ENCODE measurements at places on chromosomes 7 and 10.

- no peak overlapping the region for H3K4me3 ChIP-seq
- no peaks in the 10 kb centered on the region for H3K36me3 ChIP-seq
- peak; percentile 48 for DNase-seq
- H3K27me3 ChIP-seq = no peaks in the 10 kb centered on the region
Observed at GRCh38 chr7:47378728-47379395, 203.0 kb downstream of the TNS3 start.

DNA sequence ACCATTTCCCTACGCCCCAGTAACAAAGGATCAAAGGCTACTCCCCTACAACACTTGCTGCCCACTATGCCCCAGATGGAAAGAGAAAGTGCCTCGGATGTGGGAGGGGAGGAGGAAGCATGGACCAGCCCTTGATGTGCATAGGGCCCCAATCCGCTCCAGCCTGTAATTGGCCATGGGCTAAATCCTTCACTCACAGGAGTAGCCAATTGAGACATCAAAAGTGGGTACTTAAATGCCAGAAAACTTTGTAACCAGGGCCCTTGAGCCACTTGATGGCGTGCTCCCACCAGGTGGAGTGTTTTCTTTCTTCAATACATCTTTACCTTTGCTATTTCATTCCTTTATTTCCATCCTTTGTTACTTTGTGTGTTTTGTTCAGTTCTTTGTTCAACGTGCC, 500.5 kb upstream of the LRRN3 start:
- H3K4me1 ChIP-seq = no peaks in the 10 kb centered on the region
- H3K36me3 ChIP-seq = no peaks in the 10 kb centered on the region
- no peak overlapping the region for H3K4me3 ChIP-seq

DNA sequence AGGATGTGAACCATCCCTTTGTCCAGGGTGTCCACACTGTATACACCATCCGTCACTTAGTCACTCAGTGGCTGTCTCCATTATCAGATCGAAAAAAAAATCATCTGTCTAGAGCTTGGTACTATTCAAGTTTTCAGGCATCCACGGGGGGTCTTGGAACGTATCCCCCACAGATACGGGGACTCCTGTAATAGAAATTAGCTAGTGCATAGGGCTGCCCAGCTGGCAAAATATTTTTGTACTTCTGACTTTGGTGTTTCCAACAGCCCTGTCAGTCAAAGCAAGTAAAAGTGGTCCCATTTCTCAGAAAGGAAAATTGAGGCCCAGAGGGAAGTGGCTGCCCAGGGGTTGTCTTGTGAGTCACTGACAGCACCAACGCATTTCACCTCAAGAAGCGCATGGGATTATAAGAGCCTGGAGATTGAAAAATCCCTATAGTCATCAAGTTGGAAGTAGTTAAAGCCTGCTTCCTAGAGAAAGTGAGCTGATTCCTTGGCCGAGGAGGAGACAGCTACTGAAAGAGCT, 52.1 kb upstream of the SLC29A3 start:
- H3K27me3 ChIP-seq = no peaks in the 10 kb centered on the region
- H3K4me3 ChIP-seq = no peak overlapping the region
- no peaks in the 10 kb centered on the region for H3K36me3 ChIP-seq
- H3K27ac ChIP-seq = no peak overlapping the region
- DNase-seq = no peak

DNA sequence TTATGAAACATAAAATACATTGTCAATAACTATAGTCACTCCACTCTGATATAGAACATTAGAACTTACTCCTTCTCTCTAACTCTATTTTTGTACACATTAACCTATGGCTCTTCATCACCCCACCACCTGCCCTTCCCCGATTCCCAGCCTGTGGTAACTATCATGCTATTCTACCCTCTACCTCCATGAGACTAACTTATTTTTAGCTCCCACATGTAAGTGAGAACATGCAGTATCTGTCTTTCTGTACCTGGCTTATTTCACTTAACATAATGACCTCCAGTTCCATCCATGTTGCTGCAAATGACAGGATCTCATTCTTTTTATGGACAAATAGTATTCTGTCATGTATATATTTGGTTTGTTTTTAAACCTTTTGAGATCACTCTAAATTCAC, 8.8 kb upstream of the NOD1 start:
- H3K36me3 ChIP-seq = no peaks in the 10 kb centered on the region
- no peak for DNase-seq
- no peaks in the 10 kb centered on the region for H3K4me1 ChIP-seq
- H3K27ac ChIP-seq = no peak overlapping the region
- H3K4me3 ChIP-seq = no peak overlapping the region
- H3K27me3 ChIP-seq = no peaks in the 10 kb centered on the region

DNA sequence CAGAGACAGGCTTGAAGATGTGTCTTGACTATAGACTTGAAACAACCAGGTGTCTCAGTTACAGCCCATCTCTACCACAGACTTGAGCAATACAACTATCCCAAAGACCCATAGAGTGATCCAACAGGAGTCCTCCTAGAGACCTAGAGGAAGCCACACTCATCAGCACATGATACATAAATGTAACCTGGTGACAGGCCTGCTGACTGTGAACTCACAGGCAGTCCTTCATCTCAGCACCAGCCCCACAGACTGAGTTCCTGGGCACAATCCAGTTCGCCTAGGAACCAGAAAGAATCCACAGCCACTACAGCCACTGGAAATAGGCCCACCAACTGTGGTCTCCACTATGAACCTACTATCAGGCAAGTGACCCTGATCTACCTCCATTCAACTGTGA, 121.3 kb downstream of the MACC1 start:
- H3K27ac ChIP-seq = peak overlapping the region; percentile 29
- no peaks in the 10 kb centered on the region for H3K4me1 ChIP-seq
- H3K4me3 ChIP-seq = no peak overlapping the region
- no peaks in the 10 kb centered on the region for H3K36me3 ChIP-seq

- no peaks in the 10 kb centered on the region for H3K36me3 ChIP-seq
- H3K4me3 ChIP-seq = peak overlapping the region; percentile 67
Observed at GRCh38 chr10:110005719-110006118, 2.1 kb upstream of the ADD3 start.

GRCh38 chr7:48213226-48213625, 42.0 kb downstream of the ABCA13 start:
- no peaks in the 10 kb centered on the region for H3K27me3 ChIP-seq
- no peak overlapping the region for H3K27ac ChIP-seq
- H3K4me1 ChIP-seq = no peaks in the 10 kb centered on the region

- H3K4me1 ChIP-seq = no peaks in the 10 kb centered on the region
- H3K4me3 ChIP-seq = no peak overlapping the region
- H3K27me3 ChIP-seq = peaks cover 19% of the 10 kb centered on the region
- no peak for DNase-seq
Observed at GRCh38 chr10:125625586-125625985, 57.4 kb downstream of the TEX36 start.

GRCh38 chr10:22646388-22646853, 68.0 kb downstream of the PIP4K2A start:
- H3K4me1 ChIP-seq = peaks cover 29% of the 10 kb centered on the region
- H3K36me3 ChIP-seq = no peaks in the 10 kb centered on the region
- DNase-seq = no peak
- no peak overlapping the region for H3K4me3 ChIP-seq
- H3K27me3 ChIP-seq = no peaks in the 10 kb centered on the region

DNA sequence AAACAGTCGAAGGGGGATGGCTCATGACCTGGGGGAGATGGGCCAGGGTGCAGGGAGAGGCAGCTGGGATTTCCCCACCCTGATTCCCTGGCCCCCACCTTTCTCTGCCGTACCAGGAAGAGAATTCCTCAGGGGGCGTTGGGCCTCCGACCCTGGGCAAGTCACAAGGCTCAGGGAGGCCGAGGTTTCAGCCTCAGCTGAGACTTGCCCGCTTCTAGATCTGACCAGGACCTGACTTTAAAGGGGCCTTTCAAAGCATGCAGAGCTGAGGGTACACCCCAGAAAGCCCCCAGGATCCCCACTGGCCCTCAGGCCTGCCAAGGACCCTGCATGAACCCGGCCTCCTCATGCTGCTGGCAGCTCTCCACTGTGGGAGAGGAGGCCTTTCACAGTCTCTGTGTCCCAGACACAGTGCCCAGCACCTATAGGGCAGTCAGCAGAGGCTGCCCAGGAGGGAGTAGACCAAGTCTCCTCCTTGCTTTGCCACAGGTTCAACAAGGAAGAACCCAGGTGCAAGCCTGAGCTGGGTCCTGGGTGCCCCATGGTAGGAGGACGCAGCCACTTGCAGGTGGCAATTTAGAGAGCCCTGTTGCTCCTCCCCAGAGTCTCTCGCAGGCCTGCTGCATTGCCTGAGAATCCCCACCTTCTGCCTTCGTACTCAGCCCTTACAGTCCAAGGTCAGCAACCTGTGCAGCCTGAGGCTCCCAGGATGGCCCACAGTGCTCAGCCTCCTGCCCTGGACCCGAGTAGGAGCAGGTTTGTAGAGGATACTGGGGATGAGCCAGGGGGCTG, 89.3 kb downstream of the CHST15 start:
- H3K4me1 ChIP-seq = peaks cover 3% of the 10 kb centered on the region
- no peak overlapping the region for H3K4me3 ChIP-seq
- H3K27me3 ChIP-seq = no peaks in the 10 kb centered on the region
- H3K27ac ChIP-seq = no peak overlapping the region
- peak; percentile 75 for DNase-seq

DNA sequence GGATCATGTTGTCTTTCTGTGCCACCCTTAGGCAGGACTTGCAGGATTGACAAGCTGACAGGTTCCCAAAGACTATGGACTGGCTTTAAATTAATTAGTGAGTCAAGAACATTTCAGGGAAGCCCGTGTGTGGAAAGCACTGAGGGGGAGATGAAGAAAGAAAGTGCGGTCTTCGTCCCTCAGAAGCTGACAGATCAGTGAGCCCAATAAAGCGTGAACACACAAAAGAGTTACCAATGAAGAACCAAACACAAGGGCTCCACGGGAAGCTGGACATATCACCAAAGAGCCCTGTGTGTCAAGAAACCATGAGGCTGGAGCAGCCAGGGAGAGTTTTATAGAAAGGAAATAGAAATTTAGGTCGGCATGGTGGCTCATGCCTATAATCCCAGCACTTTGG, 725.8 kb downstream of the PARD3 start:
- no peaks in the 10 kb centered on the region for H3K27me3 ChIP-seq
- no peaks in the 10 kb centered on the region for H3K4me1 ChIP-seq
- no peak overlapping the region for H3K27ac ChIP-seq
- H3K4me3 ChIP-seq = no peak overlapping the region
- no peak for DNase-seq

- H3K27ac ChIP-seq = no peak overlapping the region
- H3K4me3 ChIP-seq = no peak overlapping the region
- no peak for DNase-seq
- H3K4me1 ChIP-seq = peaks cover 3% of the 10 kb centered on the region
Observed at GRCh38 chr7:7138897-7139296, 43.4 kb upstream of the C1GALT1 start.

- H3K27me3 ChIP-seq = no peaks in the 10 kb centered on the region
- H3K36me3 ChIP-seq = peaks cover 34% of the 10 kb centered on the region
- no peak for DNase-seq
- H3K27ac ChIP-seq = no peak overlapping the region
- peaks cover 61% of the 10 kb centered on the region for H3K4me1 ChIP-seq
- H3K4me3 ChIP-seq = no peak overlapping the region
Observed at GRCh38 chr7:101241443-101242349, 3.2 kb downstream of the FIS1 start.

GRCh38 chr10:26655746-26656145, 41.8 kb upstream of the PDSS1 start:
- no peaks in the 10 kb centered on the region for H3K4me1 ChIP-seq
- no peak for DNase-seq
- H3K36me3 ChIP-seq = no peaks in the 10 kb centered on the region
- no peak overlapping the region for H3K27ac ChIP-seq
- no peak overlapping the region for H3K4me3 ChIP-seq

DNA sequence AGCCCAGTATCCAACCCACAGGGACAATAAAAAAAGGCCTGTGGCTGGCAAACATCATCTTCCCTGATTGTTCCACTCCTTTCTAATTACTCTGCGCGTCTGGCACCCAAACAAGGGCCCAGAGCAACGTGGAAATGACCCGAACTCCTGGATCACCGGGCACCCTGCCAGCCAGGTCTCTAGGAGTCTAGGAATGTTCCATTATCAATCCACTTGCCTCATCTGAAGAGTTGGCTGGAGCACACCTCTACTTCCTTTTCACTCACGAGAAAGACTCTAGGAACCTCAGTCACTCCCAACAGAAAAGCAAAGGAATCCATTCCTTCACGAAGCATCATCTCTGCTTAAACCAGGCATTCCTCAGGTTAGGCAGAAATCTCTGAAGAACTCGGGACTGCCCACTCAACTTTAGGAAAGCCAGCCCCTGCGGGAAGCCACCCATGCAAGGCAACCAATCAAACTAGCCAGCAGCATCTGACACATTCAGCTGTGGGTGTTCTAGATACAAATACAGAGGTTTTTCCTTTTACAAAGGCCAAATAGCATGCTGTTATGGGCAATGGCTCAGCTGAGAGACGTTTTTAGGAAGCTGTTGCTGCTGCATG, 37.7 kb downstream of the ATXN7L1 start:
- H3K27me3 ChIP-seq = no peaks in the 10 kb centered on the region

DNA sequence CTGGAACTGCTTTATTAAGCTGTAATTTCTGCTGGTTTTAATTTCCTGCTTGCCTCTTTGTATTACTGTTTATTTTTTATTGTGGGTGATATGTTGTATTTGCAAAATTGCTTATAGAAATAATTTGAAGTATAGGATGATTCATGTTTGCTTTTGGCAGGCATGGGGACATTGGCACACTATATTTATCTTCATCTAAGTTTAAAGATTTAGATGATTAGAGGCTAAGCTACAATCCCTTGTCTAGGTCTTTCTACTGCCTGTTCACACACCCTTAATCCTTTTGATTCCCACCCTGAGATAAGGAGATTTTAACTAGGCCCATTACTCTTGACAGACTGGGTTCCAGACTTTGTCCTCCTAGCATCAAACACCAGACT, 182.8 kb upstream of the KAT6B start:
- H3K4me1 ChIP-seq = peaks cover 6% of the 10 kb centered on the region
- H3K27me3 ChIP-seq = no peaks in the 10 kb centered on the region
- no peak for DNase-seq
- H3K27ac ChIP-seq = no peak overlapping the region
- no peaks in the 10 kb centered on the region for H3K36me3 ChIP-seq
- H3K4me3 ChIP-seq = no peak overlapping the region
